Activated CD4-positive, CD25-positive, alpha-beta regulatory T cell treated with anti-CD3 and anti-CD28 coated beads, Interleukin-2, amount 50 U/mL, for 16 hours (primary cell): ENCODE measurements at places on chromosomes 6 and 20.

GRCh38 chr6:22147921-22148776 is 148.7 kb downstream of the PRL start:
- no peak for DNase-seq

DNA sequence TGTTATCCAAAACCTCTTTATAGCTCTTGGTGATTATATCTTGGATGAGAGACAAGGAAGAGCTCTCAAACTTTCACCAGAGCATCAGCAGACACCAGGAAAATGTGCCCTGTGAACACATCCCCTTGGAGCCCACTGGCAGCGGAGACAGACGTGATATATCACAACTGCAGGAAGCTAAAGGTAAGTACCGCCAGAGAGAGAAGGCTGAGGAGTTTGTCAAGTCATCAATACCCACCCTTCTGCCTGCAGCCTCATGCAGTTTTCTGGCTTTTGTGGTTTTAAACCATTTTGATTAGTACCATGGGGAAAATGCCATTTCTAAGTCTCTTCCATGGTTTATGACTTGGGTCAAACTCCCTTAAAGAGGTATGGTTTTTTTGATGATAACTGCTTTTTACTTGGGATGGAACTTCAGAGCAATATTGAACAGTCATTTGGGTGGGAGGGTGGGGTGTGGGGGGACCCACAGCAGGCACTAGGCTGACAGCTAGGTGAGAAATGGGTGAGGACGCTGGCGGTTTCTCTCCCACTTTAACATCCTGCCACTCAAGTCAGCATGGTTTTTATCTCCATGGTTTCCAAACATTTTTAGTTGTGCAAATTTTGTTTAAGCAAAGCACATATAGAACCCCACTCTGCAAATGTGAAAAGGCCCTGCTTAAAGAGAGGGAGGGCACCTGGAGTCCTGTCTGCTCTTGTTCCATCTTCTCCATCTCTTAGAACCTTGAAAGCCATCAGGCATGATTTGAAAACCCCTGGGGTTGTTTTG is 108.4 kb downstream of the SCML4 start:
- no peak for DNase-seq

- no peak for DNase-seq
Observed at GRCh38 chr20:50765674-50766073, 29.2 kb upstream of the BCAS4 start.

GRCh38 chr6:134272374-134272773 is 45.5 kb downstream of the SGK1 start:
- DNase-seq = no peak

- no peak for DNase-seq
Observed at GRCh38 chr20:46914789-46915379, 20.2 kb downstream of the EYA2 start.

GRCh38 chr20:58889334-58889760 is 36.8 kb downstream of the GNAS start:
- no peak for DNase-seq

DNA sequence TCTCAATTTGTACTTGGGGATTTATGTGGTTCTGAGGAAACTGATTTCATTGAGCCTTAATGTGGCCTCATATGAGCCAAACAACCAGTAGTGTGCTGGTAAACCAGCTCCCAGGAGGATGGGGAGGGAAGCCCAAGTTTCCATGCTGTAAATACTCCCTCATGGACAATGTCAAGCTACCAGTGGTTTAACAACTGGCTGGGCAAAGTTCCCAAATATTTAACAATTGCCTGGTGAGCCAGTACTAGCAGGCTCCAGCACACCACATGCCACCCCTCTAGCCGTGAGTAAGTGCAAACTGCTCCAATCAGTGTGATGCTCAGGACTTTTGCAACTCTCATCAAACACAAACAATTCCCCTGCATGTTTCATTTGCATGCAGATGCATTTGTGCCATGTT is 19.2 kb upstream of the CDKN1A start:
- DNase-seq = no peak

- no peak for DNase-seq
Observed at GRCh38 chr6:132132924-132133639, 181.9 kb upstream of the CCN2 start.

DNA sequence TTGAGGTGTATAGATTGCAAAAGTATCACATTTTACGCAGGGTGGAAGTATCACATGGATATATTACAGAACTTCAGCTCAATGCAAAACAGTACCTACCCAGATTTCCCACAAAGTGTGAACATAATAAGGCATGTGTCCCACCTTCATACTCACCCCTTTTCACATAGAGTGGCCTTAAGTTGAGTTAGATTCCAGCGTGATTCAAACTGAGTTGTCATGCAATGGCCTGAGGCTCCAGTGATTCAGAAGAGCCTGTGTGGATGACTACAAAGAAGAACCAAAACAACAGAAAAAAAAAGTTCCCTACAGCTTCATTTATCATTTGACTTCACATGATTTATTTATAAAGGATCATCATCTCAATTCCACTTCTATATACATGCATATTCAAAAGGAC is 309.7 kb downstream of the SLC35F1 start:
- no peak for DNase-seq

- no peak for DNase-seq
Observed at GRCh38 chr20:56676679-56677078, 47.6 kb downstream of the TFAP2C start.

DNA sequence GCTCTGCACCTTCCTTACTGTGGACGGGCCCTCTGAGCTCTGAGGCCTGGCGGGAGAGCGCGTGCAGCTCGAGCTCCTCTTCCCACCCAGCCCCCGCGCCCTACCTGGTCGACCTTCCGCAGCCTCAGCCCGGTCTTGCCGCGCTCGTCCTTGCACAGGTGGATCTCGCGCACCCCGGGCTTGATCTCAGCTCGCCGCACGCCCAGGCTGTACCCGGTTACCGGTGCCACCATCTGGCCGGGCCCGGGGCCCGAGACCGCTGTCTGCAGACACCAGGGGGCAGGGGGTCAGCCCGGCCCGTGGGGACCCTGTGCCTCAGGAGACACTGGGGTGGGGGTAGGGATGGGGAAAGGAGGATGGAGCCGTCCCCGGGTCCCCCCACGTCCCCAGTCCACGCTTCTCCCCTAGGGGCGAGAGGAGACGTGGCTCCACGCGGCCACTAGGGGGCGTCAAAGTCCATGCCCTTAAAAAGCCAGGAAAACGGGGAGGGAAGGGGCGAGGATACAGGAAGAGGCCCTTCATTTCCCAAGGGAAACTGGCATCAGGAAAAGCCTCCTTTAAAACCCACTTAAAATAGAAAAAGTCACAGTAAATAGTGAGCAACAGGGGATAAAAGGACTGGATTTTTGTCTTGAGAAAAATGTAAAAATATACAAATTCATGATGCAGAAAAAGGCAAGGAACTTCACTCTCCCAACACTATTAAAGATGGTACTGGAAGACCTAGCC is 15.5 kb downstream of the SDCBP2 start:
- DNase-seq = no peak

DNA sequence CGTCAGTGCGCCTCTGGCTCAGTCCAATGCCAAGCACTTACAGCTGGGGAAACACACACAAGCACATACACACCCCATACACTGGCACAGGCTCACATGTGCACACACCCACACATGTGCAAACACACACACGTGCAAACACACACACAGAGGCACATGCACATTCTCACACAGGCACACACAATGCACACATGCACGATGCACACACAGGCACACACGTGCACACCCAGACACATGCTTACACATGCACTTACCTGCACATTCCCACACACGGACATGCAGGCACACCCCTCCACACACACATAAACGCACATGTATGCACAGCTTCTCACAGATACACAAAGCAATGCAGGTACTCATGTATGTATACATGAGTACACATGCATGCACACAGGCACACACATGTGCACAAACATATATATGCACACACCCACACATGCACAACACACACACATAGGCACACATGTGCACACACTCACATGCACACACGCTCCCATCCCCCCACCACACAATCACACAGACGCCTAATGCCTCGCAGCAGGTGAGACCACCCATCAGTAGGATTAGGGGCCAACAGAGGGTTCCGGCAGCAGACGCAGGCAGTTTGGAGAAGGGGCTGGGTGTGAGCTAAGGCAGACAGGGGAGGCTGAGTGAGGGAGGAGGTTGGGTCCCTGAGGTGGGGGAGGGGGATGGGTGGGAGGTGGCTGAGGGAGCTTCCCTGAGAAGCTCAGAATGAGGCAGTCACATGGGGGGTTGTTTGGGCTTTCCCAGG is 71.2 kb upstream of the SLCO4A1 start:
- no peak for DNase-seq

- no peak for DNase-seq
Observed at GRCh38 chr6:116405652-116406356, 35.1 kb downstream of the DSE start.

DNA sequence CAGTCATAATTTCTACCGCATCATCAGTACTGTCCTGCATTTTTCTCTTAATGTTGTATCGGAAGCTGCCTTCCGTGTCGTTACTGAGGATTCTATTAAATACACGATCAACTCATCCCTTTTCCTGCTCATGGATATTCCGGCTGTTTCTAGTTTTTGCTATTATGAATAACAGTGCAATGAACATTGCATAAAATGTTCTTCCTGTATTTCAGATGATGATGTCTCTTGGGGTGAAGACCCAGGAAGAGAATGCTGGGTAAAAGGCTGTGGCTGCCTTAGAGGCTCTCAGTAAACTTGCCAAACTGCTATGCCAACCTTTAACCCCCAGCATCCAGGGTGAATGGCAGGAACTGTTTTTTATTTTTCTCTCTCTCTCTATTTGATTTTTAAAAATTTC is 24.1 kb upstream of the EPB41L1 start:
- DNase-seq = no peak

DNA sequence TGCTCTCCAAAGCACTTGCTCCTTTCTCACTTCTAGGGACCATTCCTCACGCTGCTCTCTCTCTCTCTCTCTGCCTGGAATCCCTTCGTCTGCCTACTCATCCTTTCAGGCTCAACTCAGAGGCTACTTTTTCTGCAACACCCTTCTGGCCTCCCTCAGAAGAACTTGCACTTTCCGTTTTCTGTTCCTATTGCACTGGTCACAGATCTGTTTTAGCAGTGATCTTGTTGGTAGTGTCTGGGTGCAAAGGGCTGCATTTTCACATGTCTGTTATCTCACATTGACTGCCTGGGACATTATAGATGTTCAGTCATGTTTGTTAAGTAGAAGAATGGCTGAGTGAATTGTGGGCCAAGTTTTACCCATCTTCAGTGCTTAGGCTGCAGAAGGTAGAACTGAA is 63.5 kb downstream of the RIN2 start:
- no peak for DNase-seq

- DNase-seq = no peak
Observed at GRCh38 chr6:36853325-36853724, 14.1 kb upstream of the CPNE5 start.

DNA sequence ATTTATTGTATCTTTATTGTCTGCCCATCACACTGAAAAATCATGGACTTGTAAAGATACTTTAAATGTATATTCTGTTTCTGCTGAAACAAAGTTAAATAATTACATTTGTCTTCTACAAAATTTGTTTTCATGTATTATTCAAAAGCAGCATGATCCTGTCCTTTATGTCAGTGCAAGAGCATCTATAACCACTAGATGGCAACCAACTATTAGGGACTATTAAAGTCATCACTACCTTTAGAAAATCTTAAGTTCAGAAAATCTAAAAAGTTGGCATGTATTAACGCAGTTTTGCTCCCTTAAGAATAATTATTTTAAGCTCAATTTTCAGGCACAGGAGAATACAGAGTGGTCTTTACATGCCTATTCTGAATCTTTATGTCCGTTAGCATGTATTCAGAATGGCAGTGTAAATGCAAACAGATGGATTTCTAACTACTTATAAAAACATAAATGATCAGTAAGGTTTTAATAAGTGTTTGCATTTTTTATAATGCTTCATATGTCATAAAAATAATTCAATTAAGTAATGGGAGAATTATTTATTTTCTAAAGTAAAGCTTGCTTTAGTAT is 17.8 kb downstream of the TMEM30A start:
- DNase-seq = no peak

GRCh38 chr6:41630946-41631345 is 7.3 kb upstream of the MDFI start:
- no peak for DNase-seq

DNA sequence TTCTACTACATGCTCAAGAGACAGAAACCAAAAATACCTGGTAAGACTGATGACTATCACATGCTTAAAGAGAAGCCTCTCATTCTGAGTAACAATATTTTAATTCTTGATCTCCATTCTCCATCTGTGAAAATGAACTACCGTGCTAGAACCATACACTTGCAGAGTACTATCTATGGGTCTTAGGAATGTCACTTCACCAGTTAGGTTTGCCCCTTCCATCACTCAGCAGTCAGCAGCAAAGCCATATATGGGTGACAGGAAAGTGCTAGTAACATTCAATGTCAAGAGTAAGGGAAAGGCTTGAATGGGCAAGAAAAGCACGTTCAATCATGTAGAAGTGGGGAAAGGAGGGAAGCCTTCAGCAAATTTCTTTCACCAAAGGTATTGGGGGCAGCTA is 2.3 kb downstream of the DNAAF9 start:
- no peak for DNase-seq

GRCh38 chr6:50707652-50708300 is 5.5 kb upstream of the TFAP2D start:
- DNase-seq = no peak

DNA sequence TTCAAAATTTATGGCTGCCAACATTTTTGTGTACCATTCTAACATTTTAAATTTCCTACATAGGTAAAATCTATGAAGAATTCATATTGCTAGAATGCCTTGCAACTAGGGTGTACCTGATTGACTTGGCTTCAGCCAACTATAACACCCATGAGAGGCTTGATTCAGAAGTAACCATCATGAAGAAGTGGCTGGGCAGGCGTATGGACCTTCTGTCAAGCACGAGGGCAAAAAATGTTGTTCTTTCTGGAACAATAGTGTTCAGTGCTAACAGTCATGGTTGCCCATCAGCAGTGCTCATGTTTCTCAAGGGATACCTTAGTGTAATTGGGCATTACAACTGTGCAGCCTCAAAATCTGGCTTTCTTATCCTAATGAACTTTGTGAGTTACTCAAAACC is 42.9 kb downstream of the ID4 start:
- no peak for DNase-seq

GRCh38 chr6:139277587-139277986 is 14.2 kb downstream of the TXLNB start:
- no peak for DNase-seq

GRCh38 chr20:61803915-61804751 is 261.5 kb downstream of the TAF4 start:
- DNase-seq = no peak

- DNase-seq = no peak
Observed at GRCh38 chr6:47335466-47335865, 25.8 kb upstream of the TNFRSF21 start.
